Renal pelvis (tissue), 12 donors: ENCODE measurements at places on chromosomes 1 and 21.

DNA sequence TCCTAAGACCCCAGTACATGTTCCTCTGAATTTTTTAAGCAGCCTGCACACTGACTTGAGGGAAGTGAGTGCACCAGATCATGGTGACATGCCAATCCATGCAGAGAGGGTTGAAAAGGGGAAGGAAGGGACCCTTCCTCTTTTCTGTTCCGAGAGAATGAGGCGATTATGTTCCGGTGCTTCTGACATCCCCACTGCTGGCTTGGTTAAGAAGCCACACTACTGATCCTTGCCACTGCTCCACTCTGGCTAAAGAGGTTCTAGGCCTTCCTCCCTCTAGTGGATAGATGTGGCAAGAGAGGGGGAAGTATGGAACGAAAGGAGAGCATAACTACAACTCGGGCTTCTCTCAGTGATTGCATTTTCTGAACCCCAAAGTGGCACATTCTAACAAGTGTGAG is 1.8 kb upstream of the CYB5R1 start:
- DNase-seq: peak; percentile 55

GRCh38 chr1:3775490-3776230 is 3.1 kb downstream of the SMIM1 start:
- DNase-seq: peak; percentile 72

DNA sequence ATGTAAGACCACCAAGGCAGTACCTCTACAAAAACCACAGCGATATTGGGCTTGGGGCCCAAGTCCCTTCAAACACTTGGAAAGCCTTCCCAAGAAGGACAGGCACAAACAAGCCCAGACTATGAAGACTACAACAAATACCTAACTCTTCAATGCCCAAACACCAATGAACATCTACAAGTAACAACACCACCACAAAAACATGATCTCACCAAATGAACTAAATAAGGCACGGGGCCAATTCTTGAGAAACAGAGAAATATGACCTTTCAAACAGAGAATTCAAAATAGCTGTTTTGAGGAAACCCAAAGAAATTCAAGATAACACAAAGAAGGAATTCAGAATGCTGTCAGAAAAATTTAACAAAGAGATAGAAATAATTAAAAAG is 86.8 kb downstream of the COL24A1 start:
- no peak for DNase-seq

DNA sequence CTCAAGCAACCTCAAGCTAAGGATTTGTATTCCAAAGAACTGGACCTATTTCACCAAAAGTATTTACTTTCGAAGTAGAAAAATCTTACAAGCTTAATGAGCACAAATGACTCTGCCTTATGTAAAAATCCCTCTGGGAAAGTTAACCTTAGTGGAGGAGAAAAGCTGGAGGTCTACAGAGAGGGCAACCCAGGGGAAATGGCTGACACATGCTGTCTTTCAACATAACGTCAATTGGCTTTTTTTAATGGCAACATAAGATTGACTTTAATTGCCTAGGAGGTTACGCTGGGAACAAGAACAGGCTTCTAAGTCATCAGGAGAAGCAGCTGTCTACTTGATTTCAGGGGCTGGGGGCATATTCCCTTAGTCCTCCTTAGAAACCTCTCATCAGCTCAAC is 52.3 kb downstream of the UTP25 start:
- no peak for DNase-seq

DNA sequence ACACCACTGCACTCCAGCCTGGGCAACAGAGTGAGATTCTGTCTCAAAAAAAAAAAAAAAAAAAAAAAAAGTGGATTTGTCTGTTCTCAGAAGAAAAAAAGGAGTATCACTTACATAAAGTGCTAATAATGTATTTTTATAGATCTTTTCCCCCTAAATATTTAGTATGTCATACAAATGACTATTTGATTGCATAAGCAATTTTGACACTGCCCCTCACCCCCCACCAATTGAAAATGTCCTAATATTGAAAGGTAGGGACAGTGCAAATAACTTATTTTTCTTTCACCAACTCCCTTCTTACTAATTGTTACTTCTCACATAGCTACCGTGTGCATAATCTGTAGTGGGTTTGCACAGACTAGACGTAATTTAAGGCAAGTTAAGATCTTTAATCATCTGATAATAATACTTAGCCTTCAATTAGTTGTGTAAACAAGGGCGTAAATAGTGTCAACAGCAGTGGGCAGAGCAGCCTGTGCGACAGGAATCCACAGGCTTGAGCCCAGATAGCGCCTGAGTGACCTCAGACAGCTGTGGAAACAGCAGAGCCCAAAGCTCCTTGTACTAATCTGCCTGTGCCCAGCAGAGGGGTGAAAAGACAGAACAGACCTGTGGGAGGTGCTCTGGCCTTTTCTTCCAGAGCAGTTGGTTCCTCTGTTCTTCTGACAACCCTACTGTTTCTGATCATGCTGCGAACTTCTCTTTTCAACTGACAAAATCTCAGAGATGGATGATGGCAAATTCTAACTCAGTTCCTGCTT is 4.5 kb upstream of the IER5 start:
- no peak for DNase-seq

DNA sequence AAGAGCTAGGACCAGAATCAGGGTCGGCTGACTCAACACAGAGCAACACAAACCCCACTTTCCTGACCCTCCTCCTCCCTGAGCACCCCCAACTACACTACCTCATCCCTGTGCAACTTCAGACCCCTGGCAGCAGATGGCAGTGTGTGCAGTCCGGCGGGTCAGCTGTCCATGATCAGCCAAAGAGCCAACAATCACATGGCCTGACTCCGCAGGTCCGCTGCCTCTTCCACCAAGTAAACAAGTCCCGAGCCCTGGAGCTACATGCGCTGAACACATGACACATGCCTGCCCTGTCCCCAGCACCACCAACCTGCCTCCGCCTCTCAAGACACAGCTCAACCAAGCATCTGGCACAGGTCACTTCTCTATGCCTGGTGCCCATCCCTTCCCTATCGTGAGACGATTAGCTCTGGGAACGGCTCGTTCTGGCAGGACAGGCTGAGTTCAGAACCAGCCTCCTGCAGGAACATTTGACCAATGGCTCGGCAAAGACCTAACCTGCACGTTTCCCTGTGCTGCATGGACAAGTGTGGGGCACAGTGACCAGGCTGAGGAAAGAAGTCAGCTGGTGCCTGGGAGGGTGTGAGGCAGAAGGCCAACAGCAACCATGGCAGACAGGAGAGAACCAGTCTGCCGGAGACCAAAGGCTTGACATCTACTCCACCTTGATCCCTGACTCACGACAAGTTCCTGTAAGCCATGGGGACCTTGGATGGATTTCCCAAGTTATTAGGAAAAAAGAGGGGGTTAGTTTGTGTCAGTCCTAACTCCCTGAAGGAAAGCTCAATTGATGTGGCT is 60.3 kb downstream of the CD46 start:
- DNase-seq: no peak

DNA sequence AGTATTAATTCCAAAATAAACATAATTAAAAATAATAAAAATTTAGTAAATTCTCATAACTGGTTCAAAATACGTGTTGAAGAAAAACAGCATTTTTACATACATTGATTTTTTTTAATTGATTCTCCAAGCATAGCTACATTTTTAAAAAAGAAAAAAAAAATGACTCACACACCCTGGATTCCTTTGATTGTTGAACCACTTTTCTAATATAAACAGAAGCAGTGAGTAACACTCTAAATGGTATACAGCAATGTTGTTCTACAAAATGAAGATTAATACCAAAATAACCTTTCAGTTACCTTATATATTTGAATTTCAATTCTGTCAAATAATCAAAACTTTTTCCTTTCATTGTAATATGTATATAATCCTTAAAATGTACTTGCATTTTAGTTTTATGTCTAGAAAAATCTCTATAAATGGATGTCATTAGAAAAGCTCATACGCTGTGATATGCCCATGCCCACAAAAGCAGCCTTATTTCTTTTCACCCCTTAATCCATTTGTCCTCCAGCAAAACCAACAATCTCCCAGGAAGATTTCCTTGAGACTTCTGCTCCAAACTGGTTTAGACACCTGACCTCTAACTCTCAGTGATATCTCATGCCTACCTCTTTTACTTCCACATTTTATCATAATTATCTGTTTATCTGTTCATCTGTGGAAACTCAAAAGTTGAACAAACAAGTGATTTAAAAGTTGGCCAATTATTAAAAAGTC is 246.4 kb upstream of the NR5A2 start:
- no peak for DNase-seq

- no peak for DNase-seq
Observed at GRCh38 chr1:77538956-77539518, 143.4 kb downstream of the ZZZ3 start.

DNA sequence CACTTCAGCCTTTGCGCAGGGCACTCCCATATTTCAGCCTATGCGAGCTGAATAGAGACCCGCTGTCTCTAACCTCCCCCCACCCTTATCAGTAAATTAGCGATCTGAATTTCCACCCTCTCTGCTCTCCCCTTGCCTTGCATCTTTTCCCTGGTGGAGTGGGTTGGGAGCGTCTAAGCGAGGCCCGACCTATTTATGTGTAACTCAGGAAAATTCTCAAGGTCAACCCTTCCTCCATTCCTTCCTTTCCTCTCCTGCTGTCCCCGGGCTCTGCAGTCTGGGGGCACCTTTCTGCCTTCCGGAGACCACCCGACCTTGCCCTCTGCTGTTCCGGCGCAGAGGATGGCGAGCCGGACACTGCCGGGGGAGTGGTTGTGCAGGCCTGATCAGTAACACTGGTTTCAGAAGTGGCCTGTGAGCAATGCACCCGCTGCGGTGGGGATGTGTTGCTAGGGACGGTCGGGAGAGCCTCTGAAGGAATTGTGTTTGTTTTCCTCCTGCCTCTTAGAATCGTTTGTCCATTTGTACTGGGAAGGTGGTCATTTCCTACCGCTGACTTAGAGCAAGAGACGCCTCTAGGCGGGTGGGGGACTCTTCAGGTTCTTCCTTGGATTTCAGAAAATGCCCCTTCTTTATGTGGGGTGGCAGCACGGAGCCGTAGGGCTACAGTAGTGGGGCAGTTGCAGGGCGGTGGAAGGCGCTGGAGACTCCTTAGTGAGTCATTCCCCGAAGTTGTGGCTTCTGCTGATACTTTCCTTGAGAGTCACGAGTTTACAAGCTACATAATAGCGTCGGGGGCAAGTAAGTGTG is 513 bp downstream of the MGST3 start:
- peak; percentile 45 for DNase-seq

- no peak for DNase-seq
Observed at GRCh38 chr1:245856944-245857531, 650.0 kb downstream of the SMYD3 start.

DNA sequence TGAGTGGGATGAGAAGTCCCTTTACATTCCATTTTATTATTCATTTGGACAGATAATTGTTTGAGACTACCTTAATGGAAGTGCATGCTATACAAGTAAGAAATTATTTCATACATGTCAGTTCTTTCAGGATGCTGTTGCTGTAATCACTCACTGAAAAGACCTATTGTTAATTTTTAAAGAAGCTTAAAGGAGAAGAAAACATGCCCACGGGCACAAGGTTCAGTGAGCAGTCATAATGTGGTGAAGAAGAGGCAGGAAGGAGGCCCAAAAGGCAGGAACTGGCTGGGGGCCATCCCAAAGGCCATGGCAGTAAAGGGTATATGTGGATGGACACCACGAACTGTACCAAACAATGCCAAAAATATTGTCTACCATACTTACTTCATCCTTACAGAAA is 206.0 kb downstream of the LYPLAL1 start:
- no peak for DNase-seq

DNA sequence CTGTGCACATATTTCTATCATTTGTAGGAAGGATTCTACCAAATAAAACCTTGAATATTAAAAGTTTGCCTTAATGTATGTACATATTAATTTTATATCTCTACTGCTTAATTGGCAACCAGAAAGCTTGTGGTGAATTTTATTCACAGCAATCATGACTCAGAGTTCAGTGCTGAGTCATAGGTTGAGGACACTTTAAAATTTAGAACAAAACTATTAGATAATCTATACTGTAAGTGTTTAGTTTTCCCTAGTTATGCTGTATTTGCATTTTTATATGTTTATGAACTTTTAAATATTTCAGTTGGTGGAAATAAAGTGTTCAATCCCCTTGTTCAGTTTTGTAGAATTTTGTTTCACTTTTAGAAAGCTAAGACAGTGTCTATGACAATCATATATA is 841.5 kb downstream of the KCNT2 start:
- DNase-seq: no peak

GRCh38 chr21:28938726-28939125 is 54.0 kb downstream of the LTN1 start:
- no peak for DNase-seq

GRCh38 chr1:77834771-77835334 is 53.6 kb upstream of the NEXN start:
- DNase-seq: no peak

- DNase-seq: no peak
Observed at GRCh38 chr1:40627987-40628902, 37.2 kb downstream of the RIMS3 start.

DNA sequence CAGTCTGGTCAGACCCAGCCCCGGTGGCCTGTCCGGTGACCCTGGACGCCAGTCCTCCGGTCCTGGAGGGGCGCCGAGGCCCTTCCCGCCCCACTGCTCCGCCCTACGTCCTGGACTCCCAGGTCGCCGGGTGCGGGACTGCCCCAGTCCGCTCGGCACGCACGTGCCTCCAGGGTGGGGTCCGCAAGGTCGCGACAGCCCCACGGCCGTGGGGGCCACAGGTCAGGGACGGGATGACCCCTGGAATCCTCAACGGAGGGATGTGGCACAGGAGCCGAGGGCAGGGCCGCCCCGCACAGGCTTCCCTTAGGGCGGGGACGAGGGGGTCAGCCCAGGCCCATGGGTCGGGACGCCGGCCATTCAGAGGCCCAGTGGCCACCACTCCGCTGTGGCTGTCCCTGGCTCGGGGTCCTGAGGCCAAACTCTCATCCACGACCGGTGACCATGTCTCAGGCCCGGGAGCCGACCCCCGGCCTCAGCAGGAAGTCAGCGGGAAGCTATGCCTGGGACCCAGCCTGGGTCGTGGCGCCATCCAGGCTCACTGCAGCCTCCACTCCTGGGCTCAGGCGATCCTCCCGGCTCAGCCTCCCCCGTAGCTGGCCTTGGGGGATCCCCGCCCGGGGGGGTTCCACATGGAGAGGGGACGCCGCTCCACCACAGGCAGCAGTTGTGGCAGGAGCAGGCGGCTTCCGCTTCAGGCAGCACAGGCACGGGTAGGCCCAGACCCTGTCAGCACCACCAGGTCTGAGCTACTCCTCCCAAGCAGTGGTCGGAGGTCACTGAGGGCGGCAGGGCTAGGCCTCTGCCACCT is 599 bp upstream of the TMEM240 start:
- DNase-seq: no peak

- no peak for DNase-seq
Observed at GRCh38 chr1:154623358-154623757, 15.4 kb upstream of the ADAR start.

DNA sequence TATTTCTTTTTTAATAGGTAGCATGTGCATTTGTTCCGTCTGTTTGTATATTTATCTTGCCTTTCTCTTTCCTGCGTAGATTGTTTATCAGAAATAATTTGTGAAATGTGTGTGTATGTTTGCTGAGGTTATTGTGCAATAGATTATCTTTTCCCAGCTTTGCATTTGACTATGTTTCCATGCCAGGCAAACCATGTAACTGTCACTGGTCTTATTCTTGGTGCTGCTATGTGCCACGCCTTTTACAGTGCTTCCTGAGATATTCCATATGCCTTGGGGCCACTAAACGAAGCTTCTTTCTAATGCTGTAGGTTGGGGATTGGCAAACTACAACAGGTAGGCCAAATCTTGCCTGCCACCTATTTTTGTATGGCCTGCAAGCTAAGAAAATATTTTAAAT is 598.8 kb downstream of the PLPP3 start:
- DNase-seq: no peak

- no peak for DNase-seq
Observed at GRCh38 chr1:177383715-177384114, 213.0 kb downstream of the BRINP2 start.
